Activated CD4-positive, alpha-beta T cell treated with anti-CD3 and anti-CD28 coated beads, Interleukin-2, amount 10 ng/mL, durations not matched to agents 24 days and 14 days (primary cell): ENCODE measurements at places on chromosomes 16 and 17. TPM values are rescaled to one million over a fixed set of nuclear protein-coding genes. Genes with fewer than 3 reads are reported as not detected.
A peak's percentile ranks its signal among the peaks of the same experiment; 100 is the strongest.

DNA sequence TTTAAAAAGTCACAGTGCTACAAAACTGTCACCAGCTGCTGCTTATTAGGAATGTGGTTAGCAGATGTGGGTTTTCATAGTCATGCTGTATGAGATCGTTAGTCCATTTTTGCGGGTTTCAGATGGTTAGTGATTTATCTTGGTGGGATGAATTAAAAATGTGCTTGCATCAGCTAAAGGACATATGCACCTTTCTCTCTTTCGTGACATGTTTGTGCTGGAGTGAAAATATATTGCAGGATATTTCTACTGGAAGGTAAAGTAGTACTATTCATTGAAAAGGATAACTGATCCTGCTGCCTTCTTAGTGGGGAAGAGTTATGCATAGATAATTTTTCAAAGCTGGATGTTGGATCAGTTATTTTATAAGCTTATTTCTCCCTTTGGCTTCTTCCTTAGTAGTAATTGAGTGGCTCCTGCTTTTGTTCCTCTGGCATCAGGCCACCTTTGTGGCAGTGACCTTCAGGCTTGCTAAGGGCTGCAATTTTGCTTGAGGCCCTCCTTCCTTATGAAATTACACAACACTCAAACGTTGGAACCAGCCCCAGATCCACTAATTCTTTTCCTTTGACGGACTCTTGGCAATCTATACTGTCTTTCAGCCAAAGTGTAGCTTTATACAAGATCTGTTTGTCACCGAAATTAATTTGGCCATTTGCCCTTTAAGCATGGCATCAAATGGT, 7.5 kb upstream of the SNTB2 start:
- no peak for DNase-seq
- peaks cover 12% of the 10 kb centered on the region for H3K4me1 ChIP-seq
- H3K27me3 ChIP-seq: no peaks in the 10 kb centered on the region
- H3K4me3 ChIP-seq: no peak overlapping the region

- H3K27ac ChIP-seq: no peak overlapping the region
- peaks cover 4% of the 10 kb centered on the region for H3K36me3 ChIP-seq
- H3K27me3 ChIP-seq: peaks cover 4% of the 10 kb centered on the region
- DNase-seq: no peak
Observed at GRCh38 chr16:75466760-75467159, 2.3 kb upstream of the TMEM170A start.

Gene PTGES3L
- total RNA-seq: 0.66 and 1.4 TPM in 2 replicates

- peak; percentile 67 for DNase-seq
- H3K27me3 ChIP-seq: peaks cover 25% of the 10 kb centered on the region
- no peak within 1 kb of the TSS for H3K4me3 ChIP-seq
- H3K4me1 ChIP-seq: no peaks in the 10 kb centered on the region
- no peaks in the 10 kb centered on the region for H3K36me3 ChIP-seq
Observed at GRCh38 chr16:22161999-22162655, at the start of gene SDR42E2. Gene SDR42E2, plus strand, starts transcription at chr16:22162506. Its CDS starts 3,077 bp downstream, at chr16:22165583.

Gene ZNF276
- total RNA-seq: 32.9 and 33.3 TPM in 2 replicates

- no peak overlapping the region for H3K4me3 ChIP-seq
- no peak overlapping the region for H3K27ac ChIP-seq
- H3K36me3 ChIP-seq: peaks cover 7% of the 10 kb centered on the region
- H3K4me1 ChIP-seq: peaks cover 14% of the 10 kb centered on the region
- DNase-seq: no peak
Observed at GRCh38 chr16:58022601-58023371, 2.8 kb upstream of the MMP15 start.

GRCh38 chr16:24538756-24539294, 541 bp upstream of the RBBP6 start:
- H3K27me3 ChIP-seq: no peaks in the 10 kb centered on the region
- peaks cover 17% of the 10 kb centered on the region for H3K4me1 ChIP-seq
- DNase-seq: no peak
- H3K36me3 ChIP-seq: peaks cover 30% of the 10 kb centered on the region
- peak overlapping the region; percentile 100 for H3K27ac ChIP-seq

- no peaks in the 10 kb centered on the region for H3K4me1 ChIP-seq
- no peak overlapping the region for H3K27ac ChIP-seq
- peaks cover 2% of the 10 kb centered on the region for H3K27me3 ChIP-seq
- no peak overlapping the region for H3K4me3 ChIP-seq
Observed at GRCh38 chr17:16935241-16935663, 36.7 kb downstream of the TNFRSF13B start.

GRCh38 chr17:4710693-4711634, 532 bp downstream of the ARRB2 start:
- peaks cover 55% of the 10 kb centered on the region for H3K4me1 ChIP-seq
- peak overlapping the region; percentile 99 for H3K27ac ChIP-seq
- peak overlapping the region; percentile 96 for H3K4me3 ChIP-seq
- no peaks in the 10 kb centered on the region for H3K27me3 ChIP-seq
- peaks cover 23% of the 10 kb centered on the region for H3K36me3 ChIP-seq
- peak; percentile 89 for DNase-seq

Gene PRSS22
- total RNA-seq: not detected in 2 replicates

GRCh38 chr17:28487881-28488532, 14.6 kb downstream of the SLC13A2 start:
- H3K36me3 ChIP-seq: no peaks in the 10 kb centered on the region
- H3K27me3 ChIP-seq: peaks cover 7% of the 10 kb centered on the region
- no peak for DNase-seq

Gene KRT12
- total RNA-seq: not detected in 2 replicates

DNA sequence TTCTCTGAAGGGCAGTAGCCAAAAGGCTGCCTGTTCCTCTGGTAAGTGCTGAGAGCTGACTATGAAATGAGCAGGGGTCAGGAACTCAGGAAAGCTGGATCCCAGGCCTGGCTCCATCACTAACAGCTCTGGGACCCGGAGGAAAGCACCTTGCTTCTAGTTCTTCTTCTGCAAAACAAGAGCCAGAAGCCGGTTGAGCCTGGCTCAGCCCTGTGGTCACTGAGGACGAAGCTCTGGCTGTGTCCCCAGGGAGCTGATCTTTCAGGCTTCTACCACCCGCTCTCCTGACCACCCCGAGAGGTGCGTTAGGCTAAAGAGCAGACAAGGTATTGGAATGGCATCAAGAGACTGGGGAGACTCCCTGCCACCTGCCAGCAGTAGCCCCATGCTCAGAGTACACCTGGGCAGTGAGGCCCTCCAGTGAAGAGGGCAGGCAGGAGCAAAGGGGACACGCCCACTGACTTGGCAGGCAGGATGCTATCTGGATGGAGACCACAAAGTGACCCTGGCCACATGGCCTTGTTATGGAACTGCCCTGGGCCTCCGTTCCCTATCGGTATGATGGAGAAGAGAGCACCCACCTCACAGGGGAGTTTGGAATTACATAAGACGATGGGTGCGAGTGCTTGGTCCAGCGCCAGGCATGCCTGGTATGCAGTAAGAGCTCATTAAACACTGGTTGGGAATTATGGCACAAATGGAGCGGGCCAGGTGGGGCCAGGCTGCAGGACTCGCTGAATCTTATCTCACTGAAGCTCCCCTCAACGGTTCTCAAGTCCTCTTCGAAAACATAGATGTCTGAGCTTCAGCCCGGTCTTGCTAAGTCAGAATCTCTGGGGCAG, 61.4 kb downstream of the COG7 start:
- no peak overlapping the region for H3K27ac ChIP-seq
- peaks cover 22% of the 10 kb centered on the region for H3K36me3 ChIP-seq
- H3K27me3 ChIP-seq: no peaks in the 10 kb centered on the region
- DNase-seq: no peak
- H3K4me1 ChIP-seq: no peaks in the 10 kb centered on the region

DNA sequence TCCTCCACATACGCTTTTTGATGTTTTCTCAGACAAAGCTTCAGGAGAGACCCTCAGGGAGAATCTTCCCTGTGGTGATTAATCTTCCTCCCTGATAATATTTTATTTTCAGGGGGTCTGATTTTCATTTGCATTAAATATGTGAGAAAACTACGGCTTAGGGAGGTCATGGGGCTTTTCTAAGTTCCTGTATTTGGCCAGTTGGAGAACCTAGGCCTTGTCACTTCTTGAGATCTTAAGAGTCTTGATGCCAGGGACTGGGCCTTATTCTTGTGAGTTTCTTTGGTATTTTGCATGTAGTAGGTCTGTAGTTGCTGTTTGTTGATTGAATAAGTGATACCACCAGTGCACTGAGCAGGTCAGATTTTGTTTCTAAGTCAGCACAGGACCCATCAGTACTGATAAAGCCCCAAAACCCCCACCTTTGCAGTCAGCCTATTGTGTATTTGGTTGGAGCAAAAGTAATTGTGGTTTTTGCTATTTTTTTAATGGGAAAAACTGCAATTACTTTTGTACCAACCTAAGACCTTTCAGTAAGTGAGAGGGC, 130.1 kb downstream of the PRKCA start:
- peaks cover 55% of the 10 kb centered on the region for H3K4me1 ChIP-seq
- peaks cover 7% of the 10 kb centered on the region for H3K36me3 ChIP-seq
- peak overlapping the region; percentile 16 for H3K27ac ChIP-seq
- no peak overlapping the region for H3K4me3 ChIP-seq
- DNase-seq: no peak
- H3K27me3 ChIP-seq: no peaks in the 10 kb centered on the region

Gene EVPLL
- total RNA-seq: not detected in 2 replicates

GRCh38 chr16:56102906-56103305, 88.4 kb upstream of the GNAO1 start:
- H3K4me3 ChIP-seq: no peak overlapping the region
- no peak overlapping the region for H3K27ac ChIP-seq

- H3K4me1 ChIP-seq: no peaks in the 10 kb centered on the region
- H3K4me3 ChIP-seq: no peak overlapping the region
- no peak overlapping the region for H3K27ac ChIP-seq
Observed at GRCh38 chr17:76830987-76831715, 37.1 kb upstream of the MGAT5B start.

Gene HSD17B1
- 0.42 and 0.83 TPM in 2 replicates for total RNA-seq

DNA sequence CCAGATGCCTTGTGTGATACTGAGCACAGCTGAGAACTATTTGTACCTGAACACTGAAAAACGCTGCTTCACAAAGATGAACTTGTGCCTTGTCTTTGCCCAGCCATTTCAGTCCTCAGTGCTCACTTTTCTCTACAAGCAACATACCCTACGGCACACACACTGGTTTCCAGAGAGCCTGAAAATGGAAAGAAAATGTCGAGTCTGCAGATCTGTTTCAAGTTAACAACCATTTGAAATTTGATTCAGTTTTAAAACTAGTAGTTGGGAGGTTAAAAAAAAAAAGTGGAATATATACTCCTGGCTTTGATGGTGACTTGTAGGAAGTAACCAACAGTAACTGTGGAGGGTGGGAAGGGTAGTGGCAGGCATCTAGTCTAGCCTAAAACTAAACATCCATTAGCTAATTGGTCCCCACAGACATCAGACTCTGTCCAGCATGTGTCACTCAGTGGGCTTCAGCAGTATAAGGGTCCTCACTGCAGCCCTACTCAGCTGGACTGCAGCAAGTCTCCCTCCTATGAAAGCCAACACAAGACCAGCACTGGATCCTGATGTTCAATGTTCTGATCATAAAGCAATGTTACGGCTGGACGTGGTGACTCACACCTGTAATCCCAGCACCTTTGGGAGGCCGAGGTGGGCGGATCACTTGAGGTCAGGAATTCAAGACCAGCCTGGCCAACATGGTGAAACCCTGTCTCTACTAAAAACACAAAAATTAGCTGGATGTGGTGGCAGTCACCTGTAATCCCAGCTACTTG, 27.1 kb downstream of the ERN1 start:
- H3K27me3 ChIP-seq: no peaks in the 10 kb centered on the region
- H3K4me3 ChIP-seq: no peak overlapping the region
- no peak overlapping the region for H3K27ac ChIP-seq
- H3K36me3 ChIP-seq: peaks cover 33% of the 10 kb centered on the region

GRCh38 chr16:7304958-7305357, 27.7 kb upstream of the RBFOX1 start:
- no peaks in the 10 kb centered on the region for H3K4me1 ChIP-seq
- peaks cover 9% of the 10 kb centered on the region for H3K27me3 ChIP-seq
- H3K27ac ChIP-seq: no peak overlapping the region
- H3K36me3 ChIP-seq: no peaks in the 10 kb centered on the region

Gene C1QTNF8
- total RNA-seq: not detected in 2 replicates

Gene BCAR1
- total RNA-seq: 0.50 and 0.79 TPM in 2 replicates

GRCh38 chr17:5361426-5361825, 58.0 kb downstream of the NUP88 start:
- H3K4me1 ChIP-seq: no peaks in the 10 kb centered on the region
- no peak overlapping the region for H3K27ac ChIP-seq
- no peak overlapping the region for H3K4me3 ChIP-seq
- no peak for DNase-seq
- H3K36me3 ChIP-seq: peaks cover 39% of the 10 kb centered on the region

- peaks cover 9% of the 10 kb centered on the region for H3K4me1 ChIP-seq
- H3K36me3 ChIP-seq: peaks cover 1% of the 10 kb centered on the region
- H3K27ac ChIP-seq: peak overlapping the region; percentile 51
- H3K27me3 ChIP-seq: no peaks in the 10 kb centered on the region
- H3K4me3 ChIP-seq: no peak overlapping the region
- DNase-seq: no peak
Observed at GRCh38 chr17:44842748-44843147, 4.9 kb upstream of the HIGD1B start.

Gene ZNF668
- 15.6 and 15.9 TPM in 2 replicates for total RNA-seq

Gene GOSR2
- total RNA-seq: 57.9 and 62.2 TPM in 2 replicates

Gene MBTPS1
- total RNA-seq: 49.6 and 52.3 TPM in 2 replicates

- peaks cover 14% of the 10 kb centered on the region for H3K4me1 ChIP-seq
- peak within 1 kb of the TSS; percentile 96 for H3K27ac ChIP-seq
- no peaks in the 10 kb centered on the region for H3K27me3 ChIP-seq
- peak; percentile 92 for DNase-seq
- H3K36me3 ChIP-seq: peaks cover 4% of the 10 kb centered on the region
- H3K4me3 ChIP-seq: peak within 1 kb of the TSS; percentile 81
Observed at GRCh38 chr17:2336852-2337543, at the start of gene SGSM2. Gene SGSM2, plus strand, starts transcription at chr17:2337501. Its CDS starts 188 bp downstream, at chr17:2337689.

DNA sequence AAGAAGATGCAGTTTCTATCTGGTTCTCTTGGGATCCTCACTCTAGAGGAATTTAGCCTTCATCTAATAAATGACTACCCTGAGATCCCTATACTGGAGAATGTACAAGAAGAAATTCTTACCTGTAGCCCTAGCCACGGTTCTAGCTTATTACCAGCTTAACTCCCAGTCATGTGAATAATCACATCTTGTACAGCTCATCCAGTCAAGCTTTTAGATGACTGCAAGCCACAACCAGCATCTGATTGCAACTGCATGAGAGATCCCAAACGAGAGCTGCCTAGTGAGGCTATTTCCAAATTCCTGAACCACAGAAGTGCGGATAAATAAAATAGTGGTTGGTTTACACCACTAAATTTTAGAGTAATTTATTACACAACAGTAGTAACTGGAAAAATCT, 196.0 kb upstream of the CPHXL start:
- H3K27ac ChIP-seq: no peak overlapping the region
- H3K27me3 ChIP-seq: no peaks in the 10 kb centered on the region
- H3K4me1 ChIP-seq: no peaks in the 10 kb centered on the region
- no peak for DNase-seq

Gene SECTM1
- 4.3 and 4.6 TPM in 2 replicates for total RNA-seq
